Activated naive CD8-positive, alpha-beta T cell treated with anti-CD3 and anti-CD28 coated beads, Interleukin-2, amount 10 ng/mL, durations not matched to agents 7 days and 5 days (primary cell): ENCODE measurements at places on chromosomes 2 and 18. TPM values are rescaled to one million over a fixed set of nuclear protein-coding genes. Genes with fewer than 3 reads are reported as not detected.

GRCh38 chr2:235543851-235544688, 50.2 kb downstream of the AGAP1 start:
- no peak for DNase-seq

DNA sequence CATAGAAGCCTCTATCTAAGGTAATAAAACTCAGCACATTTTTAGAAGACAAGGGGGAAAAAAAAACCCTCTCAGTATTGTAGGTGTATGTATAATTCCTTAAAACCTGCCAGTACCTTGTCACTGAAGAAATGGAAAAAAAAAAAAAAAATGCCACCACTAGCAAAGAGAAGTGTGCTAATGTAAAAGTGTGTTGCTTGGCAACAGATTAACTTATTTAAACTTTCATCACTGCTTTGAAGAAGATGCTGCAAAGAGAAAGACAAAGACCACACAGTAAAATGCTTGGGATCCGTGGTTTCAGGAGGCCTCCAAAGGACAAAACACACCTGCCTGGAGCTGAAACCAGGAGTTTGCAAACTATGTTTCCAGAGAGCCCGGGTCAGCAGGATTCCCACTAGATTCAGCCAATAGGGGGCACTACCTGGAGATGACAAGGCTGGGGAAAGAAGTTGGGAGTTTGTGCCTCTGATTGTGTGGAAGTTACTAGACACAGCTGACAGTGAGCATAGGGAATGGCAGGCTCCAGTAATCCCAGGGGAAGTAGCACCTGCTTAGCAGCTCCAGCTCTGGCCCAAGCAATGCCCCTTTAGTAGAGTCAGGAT, 169.1 kb upstream of the TRIB2 start:
- no peak for DNase-seq

DNA sequence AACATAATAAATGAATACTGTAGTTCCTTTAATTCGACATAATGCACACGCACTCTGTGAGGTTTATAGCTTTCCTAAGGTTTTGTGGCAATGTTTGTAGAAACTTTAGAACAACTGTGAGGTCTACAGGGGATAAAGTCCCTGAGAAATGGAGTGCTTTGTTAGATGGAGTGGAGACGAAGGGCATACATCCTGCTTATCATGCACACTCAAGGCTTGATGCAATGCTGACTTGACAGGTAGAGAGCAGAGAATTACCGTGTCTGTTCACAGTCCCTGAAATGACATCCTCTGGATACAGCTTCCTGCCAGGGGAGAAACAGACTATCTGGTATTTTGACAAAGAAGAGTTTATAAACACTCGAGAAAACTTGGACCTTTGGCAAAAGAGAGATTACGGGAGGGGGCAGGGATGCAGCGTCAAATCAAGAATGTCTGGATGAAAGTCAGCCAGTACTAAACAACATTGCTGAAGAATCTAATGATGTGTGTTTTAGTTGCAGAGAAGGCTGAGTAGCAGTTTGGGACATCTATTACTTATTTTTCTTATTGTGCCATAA, 766.9 kb upstream of the ZEB2 start:
- no peak for DNase-seq

DNA sequence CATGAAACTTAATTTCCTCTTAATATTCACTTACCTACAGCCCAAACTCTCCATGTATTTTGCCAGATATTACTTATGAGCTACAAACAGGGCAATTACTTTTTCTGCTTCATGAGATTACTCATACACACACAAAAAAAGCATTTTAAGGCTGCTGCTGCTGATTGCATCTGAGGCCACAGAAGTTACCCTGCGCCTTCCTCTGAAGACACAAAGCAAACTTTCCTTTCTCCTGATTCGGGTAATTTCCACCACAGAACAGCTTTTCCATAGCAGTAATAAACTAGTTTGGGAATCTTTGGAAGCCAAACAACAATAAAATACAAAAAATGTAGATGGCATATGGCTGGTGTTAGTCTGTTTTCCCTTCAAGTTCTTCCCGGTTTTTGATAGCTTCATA, 6.2 kb downstream of the TTC32 start:
- DNase-seq, result no peak

DNA sequence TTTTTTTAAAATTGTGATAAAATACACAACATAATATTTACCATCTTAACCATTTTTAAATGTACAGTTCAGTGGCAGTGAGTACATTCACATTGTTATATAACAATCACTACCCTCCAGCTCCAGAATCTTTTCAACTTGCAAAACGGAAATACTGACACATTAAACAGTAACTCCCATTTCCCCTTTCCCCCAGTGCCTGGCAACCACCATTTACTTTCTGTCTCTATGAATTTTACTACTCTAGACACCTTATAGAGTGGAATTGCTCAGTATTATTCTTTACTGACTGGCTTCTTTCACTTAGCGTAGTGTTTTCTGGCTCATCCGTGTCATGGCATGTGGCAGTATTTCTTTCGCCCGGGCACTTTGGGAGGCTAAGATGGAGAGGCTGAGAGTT, 32.6 kb downstream of the FASTKD2 start:
- DNase-seq, result no peak

DNA sequence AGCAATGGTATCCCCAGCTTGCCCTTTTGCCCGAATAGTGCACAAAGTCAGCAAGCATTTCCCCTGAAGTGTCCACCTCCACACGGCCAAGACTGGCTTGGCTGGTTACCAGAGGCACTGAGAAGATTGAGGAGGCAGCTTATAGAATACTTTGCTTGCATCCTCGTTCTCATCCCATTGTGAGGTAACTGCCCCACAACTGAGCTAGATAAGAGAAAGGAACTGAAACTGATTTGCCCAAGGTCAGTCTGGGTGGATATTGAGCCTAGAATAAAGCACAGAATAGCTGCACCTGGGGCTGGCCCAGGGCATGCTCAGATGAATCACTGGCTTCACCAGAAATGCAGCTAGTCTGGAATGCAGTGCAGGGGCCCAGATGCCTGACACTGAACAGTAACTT, 32.7 kb upstream of the MAP4K3 start:
- no peak for DNase-seq

DNA sequence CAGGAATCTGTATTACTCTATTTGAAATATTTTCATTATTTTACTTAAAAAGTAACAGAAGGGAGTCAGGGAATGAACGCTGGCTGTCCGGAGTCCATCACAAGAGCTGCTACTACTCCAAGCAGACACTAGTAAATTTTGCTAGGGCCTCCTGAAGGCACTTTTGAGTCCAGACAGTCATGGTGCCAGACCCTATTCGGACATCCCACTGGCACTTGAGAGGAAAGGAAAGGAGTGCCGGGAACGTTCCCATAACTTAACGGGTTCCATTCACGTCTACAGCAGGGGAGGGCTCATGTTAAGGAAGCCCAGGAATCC, 563 bp upstream of the GMCL1 start:
- DNase-seq, result no peak

DNA sequence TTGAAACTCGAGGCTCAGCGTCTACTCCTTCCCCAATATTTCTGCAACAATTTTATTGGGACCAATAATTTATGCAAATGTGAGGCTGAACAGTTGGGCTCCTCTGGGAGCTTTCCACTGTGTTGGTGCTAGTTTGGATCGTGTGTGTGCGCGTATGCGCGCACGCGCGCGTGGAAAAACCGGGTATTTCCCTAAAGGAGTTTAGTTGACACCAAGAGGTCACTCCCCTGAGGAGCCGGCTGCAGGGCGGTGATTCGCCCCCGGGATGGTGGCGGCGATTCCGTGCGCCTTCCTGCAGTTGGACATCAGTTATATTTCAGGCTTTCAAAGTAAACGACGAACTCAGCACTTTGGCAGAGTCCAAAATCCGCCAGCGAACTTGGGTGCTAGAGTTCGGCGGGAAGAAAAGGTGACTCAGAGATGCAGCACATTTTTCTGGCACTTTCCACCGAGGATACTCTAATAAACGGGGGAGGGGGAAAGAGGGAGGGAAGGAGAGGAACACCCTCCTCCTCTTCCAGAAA, 186.5 kb upstream of the FANCL start:
- no peak for DNase-seq

DNA sequence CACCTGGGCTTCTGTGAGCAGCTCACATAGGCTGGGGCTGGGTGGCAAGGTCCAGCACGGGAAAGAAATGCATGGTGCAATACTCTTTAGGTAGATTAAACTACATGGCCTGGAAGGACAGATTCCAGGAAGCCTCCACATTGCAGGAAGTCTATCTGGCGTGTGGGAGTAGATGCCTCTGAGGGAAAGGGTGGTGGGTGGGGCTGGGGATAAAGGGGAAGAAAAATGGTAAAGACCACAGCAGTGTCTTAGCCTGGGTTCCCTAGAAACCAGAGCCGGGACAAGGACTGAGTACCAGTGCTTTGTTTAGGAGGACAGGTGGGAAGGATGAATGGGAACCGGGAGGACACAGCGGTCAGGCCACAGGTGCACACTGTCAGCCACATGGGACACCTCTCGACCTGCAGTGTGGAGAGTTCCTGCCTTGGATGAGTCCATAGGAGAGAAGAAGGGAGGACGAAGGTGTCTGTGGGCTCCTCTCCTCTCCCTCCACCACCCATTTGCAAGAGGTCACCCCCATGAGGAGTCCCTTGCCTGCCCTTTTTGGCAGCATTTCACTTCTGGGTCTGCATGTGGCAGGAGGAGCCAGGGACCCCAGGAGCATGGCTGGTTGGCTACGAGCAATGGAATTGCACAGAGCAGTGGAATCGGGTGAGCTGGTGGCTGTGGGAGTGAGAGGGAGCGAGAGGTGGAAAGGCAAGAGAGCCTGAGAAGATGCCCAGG, 91.5 kb upstream of the HS6ST1 start:
- DNase-seq, result no peak

DNA sequence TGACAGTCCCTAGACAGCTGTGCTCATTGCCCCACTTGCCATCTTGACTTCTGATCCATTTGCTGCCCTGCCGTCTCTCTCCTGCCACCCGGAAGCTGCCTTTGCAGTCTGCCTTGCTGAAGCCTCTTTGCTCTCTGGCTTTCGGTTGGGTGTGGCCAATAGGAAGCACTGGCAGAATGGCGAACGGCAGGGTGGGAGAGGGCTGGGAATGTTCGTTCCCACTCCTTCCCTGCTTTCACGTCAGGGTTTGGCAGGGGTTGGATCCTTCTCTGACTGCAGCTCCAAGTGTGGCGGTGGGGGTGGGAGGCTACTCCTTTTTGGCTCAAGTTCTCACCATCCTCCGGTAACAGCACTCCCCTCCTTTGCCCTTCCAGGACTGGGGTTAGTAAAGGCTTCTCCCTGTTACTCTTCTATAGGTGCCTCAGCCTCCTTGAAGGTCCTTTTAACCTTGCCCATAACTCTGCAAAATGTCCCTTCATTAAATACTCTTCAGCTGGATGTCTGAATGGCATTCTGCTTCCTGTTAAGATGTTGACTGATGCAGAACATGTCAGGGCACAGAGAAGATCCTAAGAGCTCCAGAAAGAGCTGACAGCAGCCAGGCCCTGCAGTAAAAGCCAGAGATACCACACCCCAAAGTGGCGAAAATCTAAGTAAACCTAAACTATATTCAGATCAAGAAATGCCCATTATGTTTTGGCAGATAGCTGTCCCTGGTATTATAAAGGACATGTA, 299.7 kb downstream of the CDCA7 start:
- DNase-seq, result no peak

DNA sequence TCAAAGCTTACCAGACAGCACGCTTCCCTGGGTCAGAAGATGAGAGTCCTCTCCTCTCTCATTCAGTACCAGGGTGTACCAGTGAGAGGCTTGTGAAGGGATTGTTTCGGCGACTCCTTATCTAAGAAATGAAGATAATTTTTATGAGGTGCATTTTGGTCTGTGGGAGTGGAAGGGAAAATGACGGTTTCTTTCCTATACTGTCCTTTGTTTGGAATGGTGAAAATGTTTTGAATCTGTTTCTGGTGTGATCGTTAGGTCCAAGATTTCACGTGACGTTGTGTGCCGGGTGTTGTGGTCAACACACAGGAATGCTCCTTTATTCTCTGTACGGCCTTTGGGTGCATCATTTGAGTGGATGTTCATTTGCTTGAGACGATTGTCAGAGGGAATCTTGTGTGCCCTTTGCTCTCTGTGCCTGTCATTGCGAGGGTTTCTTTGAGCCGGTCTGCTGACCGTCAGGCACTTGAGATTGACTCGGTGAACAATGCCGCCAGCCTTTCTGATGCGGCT, 183.5 kb downstream of the AGAP1 start:
- no peak for DNase-seq

DNA sequence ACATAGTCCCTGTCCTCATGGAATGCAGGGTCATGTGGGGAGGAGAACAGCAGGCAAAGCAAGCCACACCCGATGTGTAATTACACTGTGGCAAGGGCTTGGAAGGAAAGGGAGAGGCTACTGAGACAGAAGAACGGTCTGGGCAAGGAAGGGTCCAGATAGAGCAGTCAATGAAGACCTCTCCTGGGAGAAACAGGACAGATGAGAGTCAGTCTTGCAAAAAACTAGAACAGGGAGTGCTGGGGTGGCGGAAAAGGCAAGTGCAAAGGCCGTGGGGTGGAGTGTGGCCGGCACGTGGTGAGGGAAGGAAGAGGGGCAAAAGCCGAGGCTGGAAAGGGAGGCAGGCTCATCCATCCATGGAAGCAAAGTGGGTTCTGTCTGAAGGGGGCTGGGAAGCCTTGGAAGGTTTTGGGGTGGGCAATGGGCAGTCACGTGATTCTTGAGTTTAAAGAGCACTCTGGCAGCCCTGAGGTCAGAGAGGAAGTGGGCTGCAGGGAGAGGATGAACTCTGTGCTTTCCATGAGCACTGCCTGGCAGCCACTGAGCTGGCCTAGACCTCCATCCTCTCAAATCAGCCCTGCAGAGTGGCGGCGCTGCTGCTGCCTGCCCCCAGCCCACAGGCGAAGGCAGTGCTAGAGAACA, 182.2 kb downstream of the INHBB start:
- no peak for DNase-seq

- DNase-seq, result no peak
Observed at GRCh38 chr2:64987956-64988419, 1.2 kb upstream of the SLC1A4 start.

DNA sequence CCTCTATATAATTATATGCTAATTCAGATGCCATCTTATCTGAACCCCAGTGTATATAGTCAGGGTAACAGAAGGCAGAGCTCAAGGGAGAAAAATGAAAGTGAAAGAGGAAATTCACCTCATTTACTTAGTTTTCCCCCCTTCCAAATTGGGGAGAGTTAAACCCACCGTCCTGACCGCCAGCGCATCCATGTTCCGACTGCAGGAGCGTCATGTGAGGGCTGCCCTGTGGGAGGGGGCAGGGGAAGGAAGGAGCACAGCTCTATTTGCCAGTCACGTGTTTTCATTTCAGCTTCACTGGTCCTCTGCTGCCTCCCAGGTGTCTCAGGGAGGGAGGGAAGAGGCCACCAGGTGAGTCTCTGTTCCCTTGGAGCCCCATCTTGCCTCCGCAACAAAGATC, 13.2 kb downstream of the CNNM4 start:
- peak; percentile 56 for DNase-seq

Gene ZNF804A
- 0.08 TPM for total RNA-seq

Gene RAPH1
- 0.58 TPM for total RNA-seq

Gene GAREM2
- 4.9 TPM for total RNA-seq

Gene ALPI
- not detected for total RNA-seq

Gene EGR4
- total RNA-seq, result not detected
